ENCODE measurements at places on chromosomes 3 and 15. TPM values are rescaled to one million over a fixed set of nuclear protein-coding genes. Genes with fewer than 3 reads are reported as not detected.

The CLDN18 gene
- total RNA-seq: not detected

The EPHA3 gene
- total RNA-seq: under 0.01 TPM

The CHAC1 gene
- 1.8 TPM for total RNA-seq

The ST6GAL1 gene
- 0.78 TPM for total RNA-seq

The REC114 gene
- total RNA-seq: not detected

The ANKRD63 gene
- total RNA-seq: not detected

The ELL3 gene
- 0.37 TPM for total RNA-seq

The SLC22A14 gene
- total RNA-seq: 1.5 TPM

The FBXO40 gene
- not detected for total RNA-seq

The POPDC2 gene
- under 0.01 TPM for total RNA-seq

The CA12 gene
- 133 TPM for total RNA-seq

The GOLGA8M gene
- total RNA-seq: 0.73 TPM

The NEK10 gene
- total RNA-seq: 9.2 TPM

The BRPF1 gene
- total RNA-seq: 20.1 TPM

The CCDC71 gene
- total RNA-seq: 23.1 TPM

The SPTSSB gene
- 0.37 TPM for total RNA-seq

The DPPA2 gene
- not detected for total RNA-seq

The RAD51 gene
- 4.0 TPM for total RNA-seq

The ZNF860 gene
- total RNA-seq: 0.59 TPM

The ITIH3 gene
- total RNA-seq: not detected

The KIF15 gene
- total RNA-seq: 10.7 TPM

The GOLGA6L9 gene
- total RNA-seq: 0.37 TPM

The SMCO1 gene
- under 0.01 TPM for total RNA-seq

The ZNF660 gene
- total RNA-seq: 1.8 TPM

The COL6A6 gene
- under 0.01 TPM for total RNA-seq

The SAMMSON gene
- not detected for total RNA-seq

The GP9 gene
- total RNA-seq: not detected

The C3orf85 gene
- total RNA-seq: not detected

The KNL1 gene
- total RNA-seq: 20.6 TPM

The GPR171 gene
- not detected for total RNA-seq

The SERF2 gene
- total RNA-seq: 334 TPM

The RYK gene
- total RNA-seq: 71.3 TPM

The CDHR4 gene
- not detected for total RNA-seq

The CMTM7 gene
- total RNA-seq: 11.0 TPM

The PPP2R3A gene
- total RNA-seq: 23.5 TPM

The KBTBD8 gene
- 0.73 TPM for total RNA-seq

The ZNF662 gene
- total RNA-seq: 2.2 TPM

The ST8SIA2 gene
- total RNA-seq: not detected

The ARHGEF3 gene
- 2.7 TPM for total RNA-seq

The ZKSCAN7 gene
- 5.5 TPM for total RNA-seq

The UBL7 gene
- 41.4 TPM for total RNA-seq

The GOLGA8J gene
- not detected for total RNA-seq

The ZNF385D gene
- 5.1 TPM for total RNA-seq

The STT3B gene
- 162 TPM for total RNA-seq

The LRRC3B gene
- total RNA-seq: not detected

The GOLGA6L7 gene
- total RNA-seq: not detected

The SMC4 gene
- total RNA-seq: 128 TPM

The ZNF148 gene
- 21.7 TPM for total RNA-seq

The SKOR1 gene
- total RNA-seq: under 0.01 TPM

The CX3CR1 gene
- under 0.01 TPM for total RNA-seq

The PXYLP1 gene
- total RNA-seq: 5.1 TPM

All from subcutaneous preadipocyte (primary cell).